ENCODE measurements at places on chromosomes 4 and X. TPM values are rescaled to one million over a fixed set of nuclear protein-coding genes. Genes with fewer than 3 reads are reported as not detected.

F11 gene
- not detected for total RNA-seq

RAB33A gene
- total RNA-seq: not detected

DNA sequence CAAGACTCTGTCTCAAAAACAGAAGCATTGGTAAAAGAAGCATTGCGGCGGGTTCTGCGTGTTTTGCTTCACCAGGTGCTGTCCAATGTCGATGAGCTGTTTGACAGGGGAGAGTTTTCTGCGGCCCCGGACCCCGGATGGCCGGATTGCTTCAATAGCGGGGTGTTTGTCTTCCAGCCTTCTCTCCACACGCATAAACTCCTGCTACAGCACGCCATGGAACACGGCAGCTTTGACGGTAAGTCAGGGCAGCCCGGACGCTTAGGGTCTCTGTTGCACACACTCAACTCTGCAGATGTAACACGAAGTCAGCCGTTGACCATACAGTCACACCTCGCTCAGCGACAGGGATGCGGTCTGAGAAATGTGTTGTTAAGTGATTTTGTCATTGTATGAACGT lies 26.2 kb downstream of the GYG2 start:
- no peak overlapping the region for H3K4me3 ChIP-seq
- H3K27me3 ChIP-seq: no peaks in the 10 kb centered on the region
- H3K27ac ChIP-seq: no peak overlapping the region
- H3K4me1 ChIP-seq: no peaks in the 10 kb centered on the region
- DNase-seq: no peak

- no peak overlapping the region for H3K27ac ChIP-seq
- H3K36me3 ChIP-seq: no peaks in the 10 kb centered on the region
- no peaks in the 10 kb centered on the region for H3K27me3 ChIP-seq
- H3K4me3 ChIP-seq: no peak overlapping the region
- H3K4me1 ChIP-seq: peaks cover 3% of the 10 kb centered on the region
- DNase-seq: no peak
Observed at GRCh38 chr4:152848508-152848907, 68.8 kb downstream of the ARFIP1 start.

- H3K4me3 ChIP-seq: no peak overlapping the region
- no peak overlapping the region for H3K27ac ChIP-seq
- DNase-seq: no peak
- no peaks in the 10 kb centered on the region for H3K36me3 ChIP-seq
- H3K27me3 ChIP-seq: no peaks in the 10 kb centered on the region
Observed at GRCh38 chr4:98199247-98199646, 56.0 kb upstream of the STPG2 start.

DNA sequence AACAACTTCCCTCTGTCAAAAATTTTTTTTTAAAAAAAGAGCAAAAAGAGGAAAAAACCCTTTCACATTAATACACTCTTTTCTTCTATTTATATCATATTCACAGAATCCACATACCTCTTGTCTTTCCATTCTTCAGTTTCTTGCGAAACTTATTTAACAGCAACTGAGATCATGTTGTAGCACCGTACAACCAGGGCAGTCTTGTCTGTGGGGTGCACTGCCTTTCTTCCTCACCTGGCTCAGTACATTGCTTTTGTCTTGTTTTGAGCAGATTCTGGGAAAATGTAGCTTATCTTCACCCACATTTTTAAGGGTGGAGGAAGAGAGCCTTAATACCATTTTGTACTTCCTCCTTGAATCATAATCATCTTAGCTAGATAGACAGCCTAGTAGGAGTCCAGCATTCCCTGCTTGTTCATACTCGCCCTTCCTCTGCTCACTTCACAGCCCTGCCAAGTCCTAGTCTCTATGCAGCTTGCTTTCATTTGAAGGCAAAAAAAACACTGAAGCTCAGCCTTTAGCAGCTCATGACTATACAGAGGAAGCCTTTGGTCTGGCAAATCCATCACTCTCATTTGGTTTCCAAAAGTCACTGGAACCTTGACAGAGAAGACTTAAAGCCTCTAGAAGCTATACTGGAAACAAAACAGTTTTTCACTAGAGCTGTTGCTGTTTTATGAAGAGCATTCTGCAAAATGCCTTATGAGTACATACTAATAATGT lies 140.6 kb upstream of the BANK1 start:
- no peaks in the 10 kb centered on the region for H3K36me3 ChIP-seq
- H3K27me3 ChIP-seq: no peaks in the 10 kb centered on the region
- peaks cover 3% of the 10 kb centered on the region for H3K4me1 ChIP-seq
- DNase-seq: no peak

PRRG1 gene
- total RNA-seq: 8.8 TPM

LPAR4 gene
- total RNA-seq: not detected

GNPDA2 gene
- total RNA-seq: 6.9 TPM

- no peaks in the 10 kb centered on the region for H3K27me3 ChIP-seq
- H3K36me3 ChIP-seq: no peaks in the 10 kb centered on the region
- no peak for DNase-seq
- H3K4me3 ChIP-seq: no peak overlapping the region
Observed at GRCh38 chr4:25792200-25792791, 70.5 kb downstream of the SEL1L3 start.

- H3K36me3 ChIP-seq: no peaks in the 10 kb centered on the region
- H3K4me3 ChIP-seq: no peak overlapping the region
- no peaks in the 10 kb centered on the region for H3K4me1 ChIP-seq
Observed at GRCh38 chrX:136491832-136492231, 4.1 kb downstream of the BRS3 start.

DNA sequence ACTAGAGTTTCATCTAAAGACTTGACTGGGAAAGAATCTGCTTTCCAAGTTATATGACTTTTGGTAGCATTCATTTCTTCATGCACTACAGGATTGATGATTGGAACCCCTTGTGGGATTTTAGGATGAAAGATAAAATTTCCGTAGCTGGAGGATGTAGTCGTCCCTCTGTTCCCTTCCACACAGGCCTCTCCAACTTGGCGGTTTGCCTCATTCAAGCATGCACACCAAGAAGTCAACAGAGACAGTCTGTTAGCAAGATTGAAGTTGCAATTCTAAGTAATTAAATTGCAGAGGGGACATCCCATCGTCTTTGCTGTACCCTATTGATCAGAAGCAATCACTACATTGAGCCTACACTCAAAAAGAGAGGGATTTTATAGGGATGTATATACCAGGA lies 777.4 kb upstream of the HS3ST1 start:
- H3K4me3 ChIP-seq: no peak overlapping the region
- H3K4me1 ChIP-seq: no peaks in the 10 kb centered on the region
- H3K36me3 ChIP-seq: no peaks in the 10 kb centered on the region
- no peak for DNase-seq

- DNase-seq: no peak
- H3K4me3 ChIP-seq: no peak overlapping the region
- H3K27ac ChIP-seq: no peak overlapping the region
- no peaks in the 10 kb centered on the region for H3K27me3 ChIP-seq
- no peaks in the 10 kb centered on the region for H3K4me1 ChIP-seq
- H3K36me3 ChIP-seq: no peaks in the 10 kb centered on the region
Observed at GRCh38 chr4:150133605-150134004, 55.4 kb downstream of the DCLK2 start.

- H3K4me1 ChIP-seq: peaks cover 3% of the 10 kb centered on the region
- H3K36me3 ChIP-seq: no peaks in the 10 kb centered on the region
- DNase-seq: no peak
- peaks cover 3% of the 10 kb centered on the region for H3K27me3 ChIP-seq
- H3K27ac ChIP-seq: no peak overlapping the region
- H3K4me3 ChIP-seq: no peak overlapping the region
Observed at GRCh38 chr4:87865960-87866598, 33.3 kb downstream of the MEPE start.

TEX13B gene
- total RNA-seq: not detected

SLC10A6 gene
- 0.30 TPM for total RNA-seq

CCSER1 gene
- 0.60 TPM for total RNA-seq

GRCh38 chrX:44667771-44668170 lies 125.1 kb upstream of the FUNDC1 start:
- DNase-seq: no peak
- H3K4me3 ChIP-seq: no peak overlapping the region
- no peaks in the 10 kb centered on the region for H3K4me1 ChIP-seq
- peaks cover 11% of the 10 kb centered on the region for H3K27me3 ChIP-seq
- no peaks in the 10 kb centered on the region for H3K36me3 ChIP-seq

- no peaks in the 10 kb centered on the region for H3K27me3 ChIP-seq
- no peaks in the 10 kb centered on the region for H3K4me1 ChIP-seq
- no peak for DNase-seq
- H3K27ac ChIP-seq: no peak overlapping the region
- H3K36me3 ChIP-seq: no peaks in the 10 kb centered on the region
Observed at GRCh38 chr4:152708361-152708760, 28.6 kb upstream of the TMEM154 start.

DNA sequence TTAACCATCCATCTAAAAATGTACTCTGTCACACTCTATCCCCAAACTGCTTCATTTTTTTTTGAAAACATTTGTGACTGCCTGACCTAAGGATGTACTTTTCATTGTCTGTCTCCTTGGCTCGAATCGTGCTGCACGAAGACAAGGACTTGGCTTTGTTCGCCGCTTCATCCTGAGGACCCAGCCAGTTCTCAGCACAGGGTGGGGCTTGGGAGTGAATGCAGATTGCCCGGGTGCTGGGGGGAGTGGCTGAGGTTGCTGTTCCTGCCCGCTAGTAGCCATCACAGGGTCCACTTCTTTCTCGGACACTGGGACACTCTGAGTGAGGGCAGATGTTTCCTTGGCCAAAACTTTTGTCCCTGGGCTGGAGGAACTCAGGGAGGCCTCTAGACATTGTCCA lies 70.1 kb upstream of the CLCN4 start:
- no peaks in the 10 kb centered on the region for H3K27me3 ChIP-seq
- no peak overlapping the region for H3K4me3 ChIP-seq
- H3K36me3 ChIP-seq: peaks cover 9% of the 10 kb centered on the region
- H3K27ac ChIP-seq: no peak overlapping the region

TMPRSS11B gene
- total RNA-seq: not detected

NWD2 gene
- not detected for total RNA-seq
